ENCODE measurements at places on chromosomes 1 and 21.

GRCh38 chr1:180215856-180216625 is 14.0 kb upstream of the LHX4 start:
- no peak for DNase-seq

- DNase-seq = no peak
These were observed 10.5 kb downstream of the NCMAP start for GRCh38 chr1:24566236-24566867.

GRCh38 chr1:18300376-18300775 is 180.4 kb upstream of the KLHDC7A start:
- no peak for DNase-seq

DNA sequence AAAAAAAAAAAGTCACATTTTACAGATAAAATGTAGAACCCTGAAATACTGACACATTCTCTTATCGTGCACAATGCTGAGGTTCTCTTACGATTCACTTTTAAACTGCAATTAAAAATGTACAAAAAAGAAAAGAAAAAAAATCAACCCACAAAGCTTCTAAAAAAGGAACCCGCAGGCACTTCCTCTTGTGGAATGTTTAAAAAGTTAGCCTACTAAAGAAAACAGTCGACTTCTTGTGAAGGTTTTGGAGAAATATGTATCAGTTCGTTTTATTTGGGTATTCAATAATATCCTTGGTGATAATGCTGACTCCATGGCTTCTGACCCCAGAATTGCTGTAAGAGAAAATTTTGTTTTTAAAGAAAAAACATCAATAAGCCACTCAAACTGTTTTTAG is 10.2 kb downstream of the HNRNPU start:
- DNase-seq = no peak

DNA sequence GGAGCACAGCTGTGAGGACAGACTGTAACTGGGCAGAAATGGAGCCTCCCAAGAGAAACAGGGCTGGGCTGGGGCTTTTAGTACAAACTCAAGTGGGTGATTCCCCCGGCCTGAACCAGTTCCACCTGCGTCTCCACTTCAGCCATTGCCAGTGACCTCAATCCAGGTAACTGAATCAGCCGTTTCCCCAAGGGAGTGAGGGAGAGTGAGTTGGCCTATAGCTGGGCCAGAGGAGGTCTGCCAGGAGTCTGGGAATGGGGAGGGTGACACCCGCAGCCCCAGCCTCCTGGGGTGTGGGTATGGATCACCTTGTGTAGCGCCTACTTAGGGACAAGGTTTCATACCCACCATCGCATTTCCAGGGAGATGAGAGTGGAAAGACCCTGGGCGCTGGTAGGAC is 8.5 kb downstream of the SLC26A9 start:
- no peak for DNase-seq

DNA sequence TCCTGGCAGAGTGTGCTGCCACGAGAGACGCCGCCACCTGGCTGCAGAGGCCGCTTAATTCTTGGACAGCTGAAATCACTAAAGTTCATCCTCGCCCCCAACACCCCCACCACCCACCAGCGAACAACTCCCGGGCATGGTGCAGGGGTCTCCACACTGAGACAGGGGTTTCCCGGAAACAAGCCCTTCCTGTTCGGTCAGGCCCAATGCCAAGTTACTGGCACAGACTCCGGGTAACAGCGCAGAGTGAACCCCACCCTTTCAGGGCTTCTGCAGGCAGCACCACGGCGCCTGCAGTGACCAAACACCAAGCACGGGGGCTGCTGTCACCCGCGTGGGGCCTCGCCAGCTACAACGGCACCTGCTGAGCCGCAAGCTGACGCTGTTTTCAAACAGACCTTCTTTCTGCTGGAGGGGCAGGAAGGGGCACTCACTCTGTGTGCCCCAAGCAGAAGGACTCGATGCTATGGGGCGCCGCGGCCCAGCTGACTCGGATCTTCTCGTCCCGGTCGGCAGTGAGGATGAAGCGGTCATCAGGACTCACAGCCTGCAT is 17.4 kb downstream of the WDR4 start:
- no peak for DNase-seq

DNA sequence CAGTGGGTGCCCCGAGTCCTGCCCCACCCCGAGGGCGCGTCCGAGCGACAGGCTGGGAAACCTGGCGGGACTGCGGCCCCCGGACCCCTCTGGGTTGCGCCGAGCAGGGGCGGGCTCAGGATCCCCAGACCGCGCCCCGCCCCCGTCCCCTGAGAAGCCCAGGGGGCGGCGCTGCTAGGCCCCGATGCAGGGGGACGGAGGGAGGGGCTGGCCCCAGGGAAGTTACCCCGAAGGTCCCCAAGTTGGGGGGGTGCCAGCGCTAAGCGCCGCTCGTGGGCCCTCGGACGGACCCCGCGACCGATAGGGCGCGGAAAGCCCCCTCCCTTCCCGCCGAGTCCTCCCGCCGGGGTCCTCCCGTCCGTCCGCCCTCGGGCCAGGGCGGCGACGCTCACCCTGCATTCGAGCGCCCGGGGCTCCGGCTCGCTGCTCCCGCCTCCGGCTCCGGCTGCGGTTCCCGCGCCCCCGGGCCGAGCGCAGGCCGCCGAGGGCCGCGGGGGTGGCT is 414 bp downstream of the GPR153 start:
- DNase-seq = no peak

DNA sequence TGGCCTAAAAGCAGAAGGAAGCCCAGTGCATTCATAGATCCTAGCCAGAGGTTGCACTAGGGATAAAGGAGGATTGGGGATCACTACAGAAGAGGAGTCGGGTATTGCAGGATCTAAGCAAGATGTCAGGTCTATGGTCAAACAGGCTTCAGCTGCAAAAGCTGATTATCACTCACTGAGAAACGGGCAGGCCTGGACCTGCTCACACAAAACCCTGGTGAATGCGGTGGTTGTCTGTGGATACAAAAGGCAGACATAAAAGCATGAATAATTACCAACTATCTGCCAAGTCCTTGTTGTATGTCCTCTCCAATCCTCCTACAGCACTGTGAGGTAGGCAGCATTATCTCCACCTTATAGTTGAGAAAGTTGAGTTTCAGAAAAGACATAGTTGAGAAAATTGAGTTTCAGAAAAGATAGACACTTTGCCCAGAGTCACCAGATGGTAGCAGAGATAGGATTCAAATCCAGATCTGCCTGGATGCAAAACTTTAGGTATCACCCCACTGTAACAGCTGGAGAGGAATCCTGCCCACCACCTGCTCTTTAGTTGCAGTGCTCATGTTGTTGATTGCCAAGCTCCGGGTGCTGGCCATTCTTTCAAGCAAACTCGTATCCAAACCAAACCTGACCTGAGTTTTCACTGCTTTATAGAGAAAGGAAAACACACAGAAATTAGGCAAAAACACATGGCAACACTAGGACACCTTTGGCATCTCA is 49.6 kb upstream of the HOOK1 start:
- DNase-seq = no peak

GRCh38 chr1:178644308-178645120 is 80.5 kb upstream of the RALGPS2 start:
- no peak for DNase-seq

DNA sequence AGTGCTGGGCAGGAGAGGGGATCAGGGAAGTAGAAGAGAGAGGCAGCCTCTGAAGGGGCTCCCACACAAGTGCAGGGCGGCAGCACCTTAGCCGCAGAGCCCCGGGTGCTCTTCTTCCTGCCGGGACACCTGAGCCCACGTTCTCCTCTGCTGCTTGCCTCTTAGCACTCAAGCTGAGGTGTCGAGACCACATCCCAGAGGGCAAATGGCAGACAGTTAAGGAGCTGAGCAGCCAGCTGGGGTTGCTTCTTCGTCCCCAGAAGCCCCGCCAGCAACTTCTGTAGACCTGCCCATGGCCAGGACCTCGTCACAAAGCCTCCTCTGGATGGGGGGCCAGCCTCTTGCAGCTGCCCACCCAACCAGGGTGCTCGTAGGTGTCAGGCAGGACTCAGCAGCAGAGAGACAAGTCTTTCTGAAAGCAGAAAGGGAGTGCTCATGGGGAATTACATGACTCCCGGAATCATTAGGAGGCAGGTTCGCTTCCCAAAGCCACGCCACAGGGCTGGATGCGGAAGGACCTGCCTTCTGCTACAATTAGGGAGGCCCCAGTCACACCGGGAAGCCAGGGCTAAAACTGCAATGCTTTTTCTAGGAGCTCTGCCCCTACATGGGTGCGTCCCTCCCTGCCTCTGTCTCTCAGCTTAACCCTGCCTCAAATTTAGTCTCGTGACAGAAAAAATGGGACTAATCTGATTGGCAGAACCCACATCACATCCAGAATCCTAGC is 141.4 kb upstream of the RAB4A start:
- no peak for DNase-seq

GRCh38 chr1:244843148-244843978 is 7.9 kb downstream of the COX20 start:
- no peak for DNase-seq

- no peak for DNase-seq
These were observed 114.9 kb downstream of the HUNK start for GRCh38 chr21:31987696-31988095.

DNA sequence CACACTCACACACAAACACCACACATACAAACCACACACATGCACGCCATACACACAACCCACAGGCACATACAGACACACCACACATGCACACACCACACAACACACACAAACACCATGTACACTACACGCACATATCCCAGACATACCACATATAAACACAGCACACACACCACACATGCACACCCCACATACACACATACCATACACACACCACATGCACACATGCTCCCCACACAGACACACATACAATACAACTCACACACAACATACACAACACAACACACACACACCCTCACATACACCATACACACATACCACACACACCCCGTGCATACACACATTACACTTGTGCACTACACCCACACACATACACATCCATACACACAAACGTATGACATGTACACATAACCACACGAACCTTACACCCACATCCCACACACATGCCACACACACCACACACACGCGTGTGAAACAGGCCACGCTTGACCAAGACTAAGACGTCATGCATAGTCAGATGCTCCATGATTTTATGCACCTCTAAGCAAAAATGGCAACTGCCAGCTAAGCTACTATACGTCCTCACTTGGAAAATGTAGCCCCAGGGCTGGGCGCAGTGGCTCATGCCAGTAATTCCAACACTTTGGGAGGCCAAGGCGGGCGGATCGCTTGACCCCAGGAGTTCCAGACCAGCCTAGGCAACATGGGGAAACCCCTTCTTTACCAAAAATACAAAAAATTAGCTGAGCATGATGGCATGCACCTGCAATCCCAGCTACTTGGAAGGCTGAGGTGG is 77.4 kb upstream of the TMPRSS2 start:
- DNase-seq = no peak

- DNase-seq = peak; percentile 11
These were observed 292.4 kb downstream of the PTBP2 start for GRCh38 chr1:97013941-97014340.

- peak; percentile 71 for DNase-seq
These were observed 221.6 kb upstream of the VAMP3 start for GRCh38 chr1:7549277-7550161.

DNA sequence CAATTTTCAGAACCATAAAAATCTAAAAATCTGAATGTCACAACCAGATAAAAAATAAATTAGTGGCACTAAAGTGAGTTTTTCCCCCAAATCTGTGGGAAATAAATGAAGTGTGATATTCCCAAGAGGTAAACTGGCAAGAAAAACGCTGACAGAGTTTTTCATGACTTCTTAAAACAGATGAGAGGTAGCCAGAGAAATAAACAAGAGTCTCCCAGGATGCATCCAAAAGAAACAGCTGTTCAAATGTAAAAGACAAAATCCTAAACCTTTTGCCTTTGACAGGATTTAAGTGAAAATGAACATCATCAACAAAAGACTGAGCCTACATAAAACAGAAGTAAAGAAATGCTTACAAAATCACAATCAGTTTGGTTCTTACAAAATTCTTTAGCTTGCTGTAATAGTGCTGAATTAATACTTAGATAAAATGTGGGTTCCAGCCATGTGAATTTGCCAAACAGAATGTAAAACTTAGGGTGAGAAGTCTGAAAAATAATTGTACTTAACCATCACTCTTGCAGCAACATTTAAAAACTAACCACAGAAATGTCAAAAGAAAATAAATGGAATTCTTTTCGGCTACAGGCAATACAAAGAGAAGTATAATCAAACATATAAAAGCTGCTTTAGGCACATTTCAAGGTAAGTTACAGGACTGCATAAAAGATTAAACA is 133.6 kb downstream of the EIF4G3 start:
- peak; percentile 74 for DNase-seq

- no peak for DNase-seq
These were observed 125.4 kb downstream of the SIK1 start for GRCh38 chr21:43301409-43302061.

DNA sequence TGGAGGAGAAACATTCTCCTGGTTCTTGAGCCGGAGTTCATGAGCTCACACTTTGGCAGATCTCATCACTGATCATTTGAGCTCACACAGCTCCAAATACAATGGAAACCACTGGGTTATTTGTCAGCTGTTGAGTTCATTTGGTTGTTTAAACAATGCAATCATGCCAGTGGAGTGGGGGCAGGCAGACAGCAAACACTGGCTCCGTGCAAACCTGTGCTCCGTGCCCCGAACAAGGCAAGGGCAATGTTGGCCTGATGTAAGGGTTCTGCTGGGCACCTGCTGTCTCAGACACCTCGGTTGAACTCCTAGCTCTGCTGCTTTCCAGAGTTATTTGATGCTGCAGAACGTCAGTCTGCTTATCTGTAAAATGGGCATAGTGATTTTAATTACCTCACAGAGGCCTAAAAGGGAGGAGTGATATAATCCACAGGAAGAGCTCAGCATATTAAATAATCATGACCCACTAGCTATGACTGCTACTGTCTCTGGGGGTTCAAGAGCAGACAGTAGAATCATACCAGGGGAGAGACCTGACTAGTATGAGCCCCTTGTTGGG is 20.0 kb upstream of the CLIC6 start:
- DNase-seq = no peak

DNA sequence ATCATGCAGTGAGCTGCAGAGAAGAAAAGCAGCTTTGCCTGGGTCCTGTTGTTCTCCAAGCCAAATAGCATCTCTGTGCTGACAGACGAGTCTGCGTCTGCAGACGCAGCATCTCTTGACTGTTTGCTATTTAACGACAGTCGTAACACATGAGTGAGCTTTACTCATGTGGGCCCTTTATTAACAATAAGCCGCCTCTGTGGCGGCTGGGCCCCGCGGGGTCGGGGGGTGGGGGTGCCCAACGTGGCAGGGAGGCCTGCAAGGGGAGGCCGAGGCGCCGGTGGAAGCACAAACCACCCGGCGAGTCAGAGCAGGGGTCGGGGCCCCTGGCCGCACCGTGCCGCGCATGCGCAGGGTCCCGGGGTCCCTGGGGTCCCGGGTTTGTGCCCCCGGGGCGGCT is 435.1 kb downstream of the KIF26B start:
- no peak for DNase-seq

Measured in AG09309 (cell line).